ENCODE measurements at places on chromosomes 13 and 19. TPM values are rescaled to one million over a fixed set of nuclear protein-coding genes. Genes with fewer than 3 reads are reported as not detected.

Gene ADGRE1
- not detected for total RNA-seq

Gene PTGIR
- not detected for total RNA-seq

Gene FOSB
- 2.0 TPM for total RNA-seq

Gene RDH8
- total RNA-seq = not detected

- no peak for DNase-seq
These were observed 233 bp downstream of the ZNF561 start for GRCh38 chr19:9620842-9621155.

- no peak for DNase-seq
These were observed 295.9 kb downstream of the GPC6 start for GRCh38 chr13:93522501-93522900.

DNA sequence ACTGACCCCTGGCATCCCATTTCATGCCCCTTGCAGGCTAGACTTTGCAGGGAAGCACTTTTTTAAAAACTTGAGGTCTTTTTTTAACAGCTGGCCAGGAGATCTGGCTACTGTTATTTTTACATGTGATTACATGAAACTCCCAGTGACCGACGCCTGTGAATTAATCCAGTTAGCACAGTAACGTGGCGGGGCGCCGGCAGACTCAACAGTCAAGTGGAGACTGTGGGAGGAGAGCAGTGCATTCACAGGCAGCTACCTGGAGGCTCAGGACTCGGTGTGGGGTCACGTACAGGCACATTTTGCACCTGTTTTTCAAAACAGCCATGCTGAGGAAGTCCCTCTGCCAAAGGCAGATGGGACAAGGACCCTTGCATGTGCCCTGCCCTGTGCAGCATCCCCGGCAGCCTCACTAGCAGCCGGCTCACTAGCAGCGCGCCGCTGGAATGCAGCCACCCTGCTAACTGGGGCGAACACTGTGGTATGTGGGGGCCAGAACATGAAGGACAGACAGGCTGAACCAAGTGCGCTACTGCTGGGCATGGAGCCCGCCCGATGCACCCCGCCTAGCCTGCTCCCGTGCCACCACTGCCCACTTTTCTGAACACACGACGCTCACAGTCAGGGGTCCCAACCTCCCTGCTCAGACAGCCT lies 18.7 kb downstream of the CAPS start:
- no peak for DNase-seq

Data from frontal cortex (tissue), 4 donors.